ENCODE measurements at places on chromosomes 12 and 14.

GRCh38 chr12:130775953-130776856 lies 60.1 kb upstream of the RIMBP2 start:
- no peak for DNase-seq

DNA sequence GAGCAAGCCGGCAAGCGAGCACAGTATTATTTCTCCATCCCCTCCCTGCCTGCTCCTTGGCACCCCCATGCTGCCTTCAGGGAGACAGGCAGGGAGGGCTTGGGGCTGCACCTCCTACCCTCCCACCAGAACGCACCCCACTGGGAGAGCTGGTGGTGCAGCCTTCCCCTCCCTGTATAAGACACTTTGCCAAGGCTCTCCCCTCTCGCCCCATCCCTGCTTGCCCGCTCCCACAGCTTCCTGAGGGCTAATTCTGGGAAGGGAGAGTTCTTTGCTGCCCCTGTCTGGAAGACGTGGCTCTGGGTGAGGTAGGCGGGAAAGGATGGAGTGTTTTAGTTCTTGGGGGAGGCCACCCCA lies 3.9 kb upstream of the NXPH4 start:
- DNase-seq, result no peak

GRCh38 chr14:33711811-33712216 lies 239.1 kb downstream of the EGLN3 start:
- DNase-seq, result no peak

DNA sequence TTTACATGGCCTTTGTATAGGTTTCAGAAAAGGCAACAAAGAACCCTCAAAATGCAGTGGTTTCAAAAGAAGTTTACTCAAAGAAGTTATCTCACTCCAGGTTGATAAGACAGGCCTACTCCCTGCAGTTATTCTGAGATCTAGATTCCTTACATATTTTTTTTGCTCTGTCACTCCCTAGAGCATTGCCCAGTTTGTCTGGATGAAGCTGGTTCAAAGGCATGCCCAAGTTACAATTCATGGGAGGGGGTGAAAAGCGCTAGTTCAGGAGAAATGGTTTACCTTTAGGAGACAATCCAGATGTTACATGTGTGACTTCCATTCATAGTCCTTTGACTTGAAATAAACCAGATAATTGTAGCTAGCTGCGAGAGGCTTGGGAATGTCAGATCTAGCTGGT lies 115.0 kb downstream of the TPH2 start:
- DNase-seq, result no peak

DNA sequence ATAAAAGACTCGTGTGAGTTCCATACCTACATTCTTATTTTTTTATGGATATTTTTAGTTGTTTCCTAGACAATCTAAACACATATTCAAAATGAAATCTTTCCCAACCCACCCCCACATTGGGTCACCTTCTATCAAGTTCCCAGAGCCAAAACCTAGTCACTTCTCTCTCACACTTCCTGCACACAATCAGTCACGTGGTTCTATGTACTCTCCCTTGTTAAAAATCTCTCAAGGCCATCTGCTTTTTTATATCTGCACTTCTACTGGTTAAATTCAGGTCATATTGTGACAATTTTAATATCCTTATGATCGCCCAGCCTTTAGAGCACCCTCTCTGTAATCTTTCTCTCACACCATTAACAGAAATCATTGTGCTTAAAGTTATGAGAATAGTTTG lies 175.0 kb upstream of the SYT10 start:
- DNase-seq, result no peak

- no peak for DNase-seq
Observed at GRCh38 chr14:76901171-76902055, 75.2 kb downstream of the LRRC74A start.

DNA sequence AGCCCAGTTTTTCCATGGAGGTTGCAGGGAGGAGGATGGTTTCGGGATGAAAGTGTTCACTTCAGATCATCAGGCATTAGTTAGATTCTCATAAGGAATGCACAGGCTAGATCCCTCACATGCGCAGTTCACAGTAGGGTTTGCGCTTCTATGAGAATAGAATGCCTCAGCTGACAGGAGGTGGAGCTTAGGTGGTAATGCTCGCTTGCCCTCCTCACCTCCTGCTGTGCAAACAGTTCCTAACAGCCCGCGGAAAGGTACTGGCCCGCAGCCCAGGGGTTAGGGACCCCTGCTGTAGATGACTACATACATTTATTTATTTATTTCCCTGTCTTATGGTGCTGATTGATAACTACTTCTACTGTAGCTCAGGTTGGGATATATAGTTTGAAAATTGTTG lies 93.2 kb downstream of the FBXO33 start:
- no peak for DNase-seq

DNA sequence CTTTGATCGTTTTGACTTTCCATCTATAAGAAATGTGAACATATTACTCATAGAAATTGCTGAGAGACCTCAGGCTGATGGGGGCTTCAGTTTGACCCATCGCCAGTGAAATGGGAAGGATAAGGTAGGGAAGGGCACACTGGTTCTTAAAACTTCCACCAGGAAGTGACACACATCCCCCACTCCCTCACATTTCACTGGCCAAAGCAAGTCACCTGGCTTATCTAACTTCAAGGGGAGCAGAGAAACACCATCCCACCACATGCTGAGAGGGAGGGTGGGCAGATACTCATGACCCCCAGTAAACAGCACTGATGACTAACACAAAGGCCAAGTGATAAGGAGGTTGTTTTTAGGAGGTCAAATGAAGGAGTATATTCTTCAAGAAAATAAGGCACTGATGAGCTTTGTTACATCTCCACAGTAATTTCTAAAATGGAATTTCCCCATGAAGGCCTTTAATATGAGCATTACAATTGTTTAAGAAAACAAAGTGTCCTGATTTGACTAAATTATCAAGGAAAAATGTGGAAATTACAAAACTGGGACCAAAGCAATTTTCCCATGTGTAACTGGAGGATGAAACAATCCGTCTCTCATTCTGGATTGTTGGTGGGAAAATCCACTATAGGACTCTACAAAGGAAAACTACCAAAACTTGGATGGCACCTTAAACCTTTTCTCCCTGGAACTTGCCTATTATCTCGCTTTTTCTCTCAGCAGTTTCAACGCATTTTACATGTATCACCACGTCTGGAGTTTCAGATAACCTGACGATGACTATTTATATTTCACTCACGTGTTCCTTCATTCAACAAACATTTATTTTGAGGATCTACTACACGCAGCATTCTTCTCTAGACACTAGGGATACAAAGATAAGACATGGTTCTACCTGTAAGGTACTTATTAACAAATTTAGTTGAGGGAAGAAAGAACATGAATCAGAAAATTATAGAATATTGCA lies 91.8 kb upstream of the EEA1 start:
- no peak for DNase-seq

DNA sequence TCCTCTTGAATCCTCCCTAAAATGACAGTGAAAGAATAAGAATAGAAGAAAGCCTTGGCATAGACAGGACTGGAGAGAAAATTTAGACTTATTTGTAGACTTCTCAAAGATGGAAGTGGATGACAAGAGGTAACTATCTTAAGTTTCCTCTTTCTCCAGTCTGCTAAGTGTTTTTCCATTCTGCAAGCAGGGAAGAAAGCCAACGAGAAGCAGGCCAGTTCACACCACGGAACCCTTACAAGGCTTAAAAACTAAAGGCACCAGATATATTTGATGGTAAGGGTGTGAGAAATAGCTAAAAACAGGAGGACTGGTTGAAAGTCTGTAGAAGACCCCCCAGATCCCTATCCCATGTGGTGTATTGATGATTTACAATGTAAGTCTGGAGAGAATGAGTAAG lies 82.9 kb upstream of the GPHB5 start:
- DNase-seq, result no peak

GRCh38 chr14:105196265-105196960 lies 15.3 kb upstream of the NUDT14 start:
- DNase-seq, result no peak

DNA sequence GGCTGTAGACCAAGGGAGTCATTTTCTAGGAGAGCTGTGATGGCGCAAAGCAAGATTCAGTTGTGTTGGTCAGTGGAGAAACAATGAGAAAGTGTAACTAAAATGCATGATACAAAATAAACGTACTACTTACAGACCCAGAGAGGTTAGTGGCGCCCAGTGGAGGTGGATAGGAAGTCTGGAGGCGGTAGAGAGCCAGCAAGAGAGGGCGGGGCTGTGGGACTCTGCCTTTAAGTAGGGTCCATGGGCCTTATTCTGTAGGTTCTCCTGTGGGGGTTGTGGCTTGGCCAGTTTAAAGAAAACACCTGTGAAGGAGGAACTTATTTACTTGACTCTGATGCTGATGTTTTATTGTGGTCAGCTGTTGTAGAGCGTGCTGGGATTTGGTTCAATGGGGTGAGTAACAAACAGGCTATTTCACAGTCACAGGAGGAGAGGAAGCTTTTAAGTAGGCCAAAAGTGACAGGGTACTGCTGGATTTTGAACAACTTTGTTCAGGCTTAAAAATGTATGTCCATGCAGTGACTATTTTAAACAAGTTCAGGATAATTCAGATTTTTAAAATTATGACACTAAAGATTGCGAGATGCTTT lies 1097.7 kb downstream of the TMTC2 start:
- DNase-seq, result no peak

DNA sequence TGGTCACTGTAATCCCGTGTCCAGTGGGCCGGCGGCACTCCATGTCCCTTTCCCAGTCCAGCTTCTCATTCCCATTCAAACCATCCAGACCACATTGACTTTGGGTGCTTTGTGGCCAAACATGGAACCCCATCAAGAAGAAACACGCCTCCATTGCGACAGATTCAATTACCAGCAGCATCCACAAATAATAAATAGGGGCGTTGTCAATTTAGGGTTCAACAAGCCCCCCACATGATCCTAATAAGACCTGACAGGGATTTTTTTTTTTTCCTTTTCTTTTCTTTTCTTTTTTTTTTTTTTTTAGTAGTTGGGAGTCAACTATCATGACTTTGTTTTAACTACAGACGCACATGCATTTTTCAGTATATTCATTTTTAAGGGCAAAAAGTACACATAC lies 149.4 kb downstream of the DICER1 start:
- no peak for DNase-seq

- no peak for DNase-seq
Observed at GRCh38 chr14:60276347-60276746, 27.3 kb downstream of the PPM1A start.

- DNase-seq, result peak; percentile 57
Observed at GRCh38 chr12:48988030-48988649, 10.0 kb downstream of the WNT1 start.

DNA sequence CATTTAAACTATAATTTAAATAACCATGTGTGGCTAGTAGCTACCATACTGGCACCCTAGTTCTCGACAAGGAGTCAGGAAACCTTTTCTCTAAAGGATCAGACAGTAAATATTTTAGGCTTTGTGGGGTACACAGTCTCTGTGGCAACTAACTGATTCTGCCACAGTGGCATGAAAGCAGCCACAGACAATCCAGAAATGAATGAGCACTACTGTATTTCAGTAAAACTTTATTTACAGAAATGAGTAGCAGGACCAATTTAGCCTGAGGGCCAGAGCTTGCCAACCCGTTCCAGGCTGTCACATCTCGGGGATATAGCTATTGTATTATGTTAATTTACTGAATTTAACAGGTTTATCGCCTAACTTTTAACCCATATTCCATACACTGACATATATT lies 278.7 kb downstream of the ITPR2 start:
- DNase-seq, result no peak

- DNase-seq, result no peak
Observed at GRCh38 chr12:16972923-16973770, 367.2 kb upstream of the LMO3 start.

GRCh38 chr14:34065236-34065635 lies 114.4 kb upstream of the EGLN3 start:
- no peak for DNase-seq

DNA sequence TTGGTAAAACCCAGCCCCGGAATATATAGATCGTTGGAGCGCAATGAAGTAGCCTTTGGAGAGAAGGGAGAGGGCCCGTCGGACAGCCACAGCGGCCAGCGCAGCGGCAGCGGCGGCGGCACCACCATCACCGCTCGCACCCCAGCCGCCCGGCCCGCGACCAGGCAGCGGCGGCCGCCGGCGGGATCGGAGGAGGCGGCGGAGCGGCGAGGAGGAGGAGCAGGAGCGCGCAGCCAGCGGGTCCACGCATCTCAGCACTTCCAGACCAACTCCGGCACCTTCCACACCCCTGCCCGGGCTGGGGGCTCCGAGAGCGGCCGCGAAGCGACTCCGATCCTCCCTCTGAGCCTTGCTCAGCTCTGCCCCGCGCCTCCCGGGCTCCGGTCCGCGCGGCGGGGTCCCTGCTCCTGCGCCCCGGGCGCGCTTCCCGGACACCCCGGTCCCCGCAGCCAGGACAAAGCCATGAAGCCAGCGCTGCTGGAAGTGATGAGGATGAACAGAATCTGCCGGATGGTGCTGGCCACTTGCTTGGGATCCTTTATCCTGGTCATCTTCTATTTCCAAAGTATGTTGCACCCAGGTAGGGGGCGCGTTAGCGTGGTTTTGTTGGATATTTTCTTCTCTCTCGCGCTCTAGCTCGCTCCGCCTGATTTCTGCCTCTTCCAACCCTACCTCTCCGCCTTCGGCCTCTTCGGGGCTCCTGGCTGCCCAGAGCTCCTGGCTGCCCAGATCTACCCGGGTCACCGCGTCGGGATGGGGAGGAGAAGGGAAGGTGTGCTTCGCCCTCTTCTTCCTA lies 400 bp downstream of the CHST11 start:
- no peak for DNase-seq

- DNase-seq, result peak; percentile 43
Observed at GRCh38 chr14:100147181-100147631, 12.2 kb downstream of the DEGS2 start.

DNA sequence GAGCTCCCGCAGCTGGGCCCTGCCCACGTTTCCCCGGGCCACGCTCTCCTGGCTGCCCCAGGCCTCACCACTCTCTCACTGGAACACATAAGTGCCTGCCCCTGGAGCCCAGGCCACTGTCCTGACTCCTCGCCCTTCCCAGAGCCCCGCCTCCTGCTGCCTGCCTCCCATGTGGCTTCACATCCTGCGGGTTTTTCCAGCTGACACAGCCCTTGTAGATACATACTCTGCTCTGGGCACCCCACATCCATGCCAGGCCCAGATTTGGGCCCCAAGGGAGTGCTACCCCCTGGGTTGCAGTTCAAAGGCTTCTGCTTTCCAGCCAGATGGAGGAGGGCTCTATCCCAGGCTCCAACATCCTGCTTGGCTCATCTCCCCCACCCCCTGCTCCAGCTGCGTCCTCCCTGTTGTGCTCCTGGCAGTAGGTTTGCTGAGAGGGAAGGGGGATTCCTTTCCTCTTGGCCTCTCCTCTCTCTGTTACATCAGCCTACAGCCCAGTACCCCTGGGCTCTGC lies 60.1 kb downstream of the TSPAN9 start:
- DNase-seq, result no peak

- no peak for DNase-seq
Observed at GRCh38 chr12:95102916-95103671, 29.7 kb upstream of the NR2C1 start.
